ENCODE measurements at places on chromosomes 1 and 21.
A peak's percentile ranks its signal among the peaks of the same experiment; 100 is the strongest.

DNA sequence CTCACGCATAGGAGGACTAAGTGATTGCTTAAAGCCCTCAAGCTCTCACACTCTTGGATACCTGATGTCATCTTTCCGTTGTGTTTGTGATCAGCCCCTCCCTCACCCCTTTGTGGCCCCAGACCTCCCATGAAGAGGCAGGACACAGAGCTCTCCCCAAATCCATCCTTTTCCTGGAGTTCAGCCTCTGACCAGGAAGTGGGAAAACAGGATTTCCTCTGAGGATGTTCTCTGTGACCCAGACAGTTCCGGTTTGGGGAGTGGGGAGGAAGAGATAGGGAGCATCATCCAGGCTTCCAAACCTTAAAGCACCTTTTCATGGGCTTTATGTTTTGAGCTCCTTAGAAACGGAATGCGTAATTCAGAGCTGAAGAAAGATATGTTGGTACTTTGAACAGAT is 11.9 kb upstream of the TAL1 start:
- no peak for DNase-seq

- DNase-seq = no peak
These were observed 6.3 kb downstream of the PHC2 start for GRCh38 chr1:33424610-33425009.

DNA sequence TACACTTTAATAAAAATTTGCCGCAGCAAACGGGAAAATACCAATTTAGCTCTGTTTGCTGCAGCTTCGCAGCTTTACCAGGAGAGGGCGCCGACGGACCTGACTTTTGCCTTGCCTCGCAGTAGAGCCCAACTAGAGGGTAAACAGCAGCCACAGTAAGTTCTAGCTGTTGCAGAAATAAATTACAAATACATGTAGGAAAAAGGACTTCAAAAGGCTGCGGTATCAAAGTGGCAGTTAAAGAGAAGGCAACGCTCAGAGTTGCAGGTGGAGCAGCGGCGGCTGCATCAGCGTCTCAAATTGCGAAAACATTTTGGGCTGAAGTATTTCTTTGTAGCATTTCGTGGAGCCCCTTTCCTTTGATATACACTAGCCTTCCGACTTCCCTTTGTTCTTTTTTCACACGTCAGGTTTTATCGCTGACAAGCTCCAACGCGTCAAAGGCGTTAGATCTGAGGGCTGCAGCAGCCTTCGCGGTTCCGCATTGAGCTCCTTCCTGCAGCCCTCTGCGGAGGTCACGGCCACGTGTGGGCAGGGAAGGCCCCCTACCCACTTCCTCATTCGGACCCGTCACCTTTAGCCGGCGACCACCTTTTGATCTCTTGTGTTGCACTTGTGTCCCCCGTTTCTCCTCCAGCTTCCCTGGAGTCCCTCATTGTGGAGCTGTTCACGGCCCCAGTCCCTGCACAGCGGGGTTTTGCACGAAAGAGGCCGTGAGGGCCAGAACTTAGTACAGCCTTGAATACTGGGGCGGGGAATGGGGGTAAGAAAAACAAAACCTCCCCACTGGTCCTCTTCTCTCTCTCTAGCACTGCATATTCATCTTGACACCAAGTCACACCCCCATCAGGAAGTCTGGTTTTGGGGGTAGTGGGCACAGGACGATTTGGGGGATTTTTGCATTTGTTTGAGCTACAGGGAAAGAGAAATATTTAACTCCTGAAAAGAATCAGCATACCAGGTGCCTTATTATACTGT is 72.8 kb downstream of the S1PR1 start:
- DNase-seq = peak; percentile 62

DNA sequence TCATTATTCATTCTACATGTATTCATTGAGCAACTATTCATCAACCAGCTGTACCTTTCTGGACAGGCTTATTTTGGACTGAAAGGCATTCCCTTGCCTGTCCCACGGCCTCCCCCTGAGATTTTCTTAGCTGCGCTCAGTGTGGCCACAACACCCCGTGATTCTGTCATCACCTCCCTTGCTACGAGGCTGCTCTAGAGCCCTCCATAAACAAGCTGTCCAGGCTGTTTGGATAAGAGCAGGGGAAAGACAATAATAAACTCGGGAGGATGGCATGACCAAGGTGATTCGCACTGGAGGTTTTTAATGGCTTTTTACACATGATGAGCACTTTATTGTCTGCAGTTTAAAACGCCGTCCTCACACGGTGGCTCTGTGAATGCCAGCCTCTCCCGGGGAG is 139.7 kb downstream of the ROR1 start:
- no peak for DNase-seq

GRCh38 chr1:162381941-162382750 is 618 bp downstream of the C1orf226 start:
- no peak for DNase-seq

DNA sequence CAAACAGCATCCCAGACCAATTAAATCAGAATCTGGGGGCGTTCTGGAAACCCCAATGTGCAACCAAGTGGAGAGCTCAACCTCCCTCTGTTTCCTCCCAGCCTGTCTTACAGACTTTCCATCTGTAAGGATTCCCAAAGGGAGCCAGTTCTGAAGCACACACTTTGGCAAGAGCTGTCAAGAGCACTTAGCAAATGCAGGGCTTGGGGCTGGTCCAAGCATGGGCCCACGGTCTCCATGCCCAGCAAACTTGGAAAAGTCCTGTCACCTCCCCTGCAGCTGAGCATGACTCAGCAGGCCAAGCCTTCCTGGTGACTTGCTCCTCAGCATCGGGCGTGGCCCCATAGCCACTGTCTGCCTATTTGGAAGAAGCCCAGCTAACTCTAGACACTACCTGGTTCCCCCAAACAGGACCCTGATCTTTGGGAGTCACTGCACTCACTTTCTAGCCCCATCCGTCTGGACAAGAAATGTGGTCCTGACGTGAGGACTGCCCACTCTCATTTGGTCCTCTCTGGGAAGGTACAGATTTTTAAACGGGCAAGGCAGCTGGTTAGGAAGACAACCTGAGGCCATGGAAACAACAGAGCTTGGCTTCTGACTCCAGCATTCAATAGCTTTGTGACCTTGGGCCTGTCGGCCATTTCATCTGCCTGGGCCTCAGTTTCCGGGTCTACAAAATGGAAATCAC is 16.9 kb downstream of the SLC2A1 start:
- DNase-seq = no peak

DNA sequence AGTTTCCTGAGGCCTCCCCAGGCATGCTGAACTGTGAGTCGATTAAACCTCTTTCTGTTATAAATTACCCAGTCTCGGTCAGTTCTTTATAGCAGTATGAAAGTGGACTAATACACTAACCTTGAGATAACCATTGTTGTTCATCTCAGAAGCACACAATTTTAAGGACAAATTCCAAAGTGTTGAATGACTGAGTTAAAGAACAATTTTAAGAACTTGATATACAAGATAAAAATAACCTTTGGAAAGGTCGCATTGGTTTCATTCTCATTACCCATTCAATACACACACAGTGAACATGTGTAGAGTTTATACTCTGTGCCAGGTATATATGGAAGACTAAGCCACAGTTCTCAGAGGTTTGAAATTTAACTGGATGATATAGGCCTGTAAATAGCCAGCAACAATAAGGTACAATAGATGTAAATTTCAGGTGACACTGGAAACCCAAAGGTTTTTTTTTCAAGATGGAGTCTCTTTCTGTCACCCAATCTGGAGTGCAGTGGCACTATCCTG is 19.1 kb upstream of the SRSF10 start:
- DNase-seq = no peak

GRCh38 chr1:55107101-55107500 is 67.8 kb downstream of the PCSK9 start:
- no peak for DNase-seq

DNA sequence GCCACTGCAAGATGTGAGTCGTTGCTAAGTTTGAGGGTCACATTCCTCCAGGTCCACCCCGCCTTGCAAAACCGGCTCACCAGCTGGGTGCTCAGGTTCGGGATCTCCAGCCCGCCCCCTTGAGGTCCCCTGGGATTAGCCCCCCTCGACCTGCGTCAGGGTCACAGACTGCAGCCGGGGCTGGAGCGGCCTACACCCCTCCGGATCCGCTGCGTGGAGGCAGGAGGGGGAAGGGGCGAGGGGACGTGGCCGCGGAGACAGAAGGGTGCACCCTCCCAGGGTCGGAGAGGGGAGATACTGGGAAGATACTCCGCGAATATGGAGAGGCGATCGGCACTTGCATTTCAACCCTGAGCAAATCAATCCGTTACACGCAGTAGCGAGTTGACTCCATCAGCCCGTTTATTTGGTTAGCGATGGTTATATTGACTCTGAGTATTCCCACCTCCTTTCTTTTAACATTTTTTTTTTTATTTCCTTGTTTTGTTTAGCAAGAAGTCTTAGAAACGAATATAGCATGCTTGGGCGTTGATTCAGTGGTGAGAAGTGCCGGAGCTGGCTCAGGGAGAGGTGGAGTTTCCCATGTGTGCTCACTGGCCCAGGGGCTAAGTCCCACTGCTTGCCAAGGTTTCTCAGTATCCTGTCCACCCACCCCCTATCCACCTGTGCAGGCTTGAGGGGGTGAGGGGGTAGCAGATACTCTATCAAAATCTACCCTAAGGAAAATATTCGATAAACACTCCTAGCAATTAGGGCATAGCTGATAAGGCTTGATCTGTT is 997 bp downstream of the IFNAR2 start:
- DNase-seq = peak; percentile 38

DNA sequence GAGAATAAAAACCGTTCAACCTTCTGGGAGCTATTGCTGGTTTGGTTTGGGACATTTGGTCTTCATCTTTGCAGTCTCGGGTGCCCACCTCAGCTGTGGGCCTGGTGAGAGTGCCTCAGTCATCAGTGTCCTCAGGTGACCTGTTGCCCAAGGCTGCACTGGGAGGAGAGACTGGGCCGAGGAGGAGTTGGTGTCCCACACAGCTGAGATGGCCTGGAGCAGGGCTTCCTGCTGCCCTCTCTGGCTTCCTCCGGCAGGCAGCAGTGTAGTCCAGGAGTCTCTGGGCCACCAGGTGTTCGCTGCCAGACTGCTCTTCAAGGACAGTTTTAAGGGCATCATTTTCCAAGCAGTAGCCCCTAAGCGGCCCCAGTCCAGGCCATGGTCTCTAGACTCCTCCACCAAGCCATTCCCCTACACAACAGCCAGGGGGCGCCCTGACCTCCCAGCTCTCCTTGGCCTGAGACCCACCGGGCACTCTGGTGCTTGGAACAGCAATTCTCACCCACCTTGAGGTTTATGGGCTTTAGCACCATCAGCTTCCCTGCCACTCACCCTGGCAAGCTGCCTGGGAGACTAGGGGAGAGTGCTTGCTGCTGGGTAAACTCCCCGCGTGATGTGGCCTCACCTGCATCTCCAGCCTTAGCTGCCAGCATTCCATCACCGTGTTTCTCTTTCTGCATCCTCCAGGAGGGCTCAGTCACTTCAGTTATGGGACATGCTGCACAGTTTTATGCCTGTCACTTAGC is 9.1 kb upstream of the SYTL1 start:
- DNase-seq = peak; percentile 26

GRCh38 chr1:218459878-218460711 is 115.0 kb downstream of the TGFB2 start:
- DNase-seq = no peak

DNA sequence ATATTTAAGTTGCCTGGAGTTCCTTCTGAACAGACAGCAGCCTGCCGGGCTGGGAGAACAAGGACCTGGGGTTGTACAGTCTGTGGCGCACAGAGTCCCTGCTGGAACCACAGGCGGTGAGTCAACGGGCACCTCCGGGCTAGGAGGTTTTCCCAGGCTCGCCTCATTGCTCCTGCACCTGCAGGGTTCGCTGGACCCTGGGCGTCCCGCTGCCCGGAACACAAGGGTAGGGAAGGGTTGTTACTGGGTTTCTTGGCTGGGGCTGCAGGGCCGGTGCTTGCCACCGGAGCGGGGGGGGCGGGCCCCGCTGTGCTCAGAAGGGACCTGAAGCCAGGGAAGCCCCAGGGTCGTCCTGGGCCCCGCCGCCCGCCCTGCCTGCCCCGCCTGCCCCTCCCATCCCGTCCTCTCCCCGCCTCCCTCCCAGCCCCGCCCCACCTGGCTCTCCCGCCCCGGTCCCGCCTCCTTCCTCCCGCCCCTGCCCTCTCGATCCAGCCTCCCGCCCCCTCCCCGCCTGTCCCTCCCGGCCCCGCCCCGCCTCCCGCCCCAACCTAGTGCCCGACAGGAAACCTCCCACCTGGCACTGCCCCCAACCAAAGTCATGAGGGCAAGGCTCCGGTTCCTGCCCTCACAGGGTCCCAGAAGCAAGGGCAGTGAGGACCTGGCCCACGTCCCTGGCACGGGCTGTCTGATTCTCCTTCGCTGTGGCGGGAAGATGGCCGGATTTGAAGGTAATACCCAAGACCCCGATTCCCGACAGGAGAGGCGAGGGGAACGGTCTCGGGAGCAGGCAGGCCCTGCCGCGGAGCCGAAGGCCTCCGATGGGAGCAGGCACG is 6.8 kb downstream of the JMJD4 start:
- peak; percentile 67 for DNase-seq

DNA sequence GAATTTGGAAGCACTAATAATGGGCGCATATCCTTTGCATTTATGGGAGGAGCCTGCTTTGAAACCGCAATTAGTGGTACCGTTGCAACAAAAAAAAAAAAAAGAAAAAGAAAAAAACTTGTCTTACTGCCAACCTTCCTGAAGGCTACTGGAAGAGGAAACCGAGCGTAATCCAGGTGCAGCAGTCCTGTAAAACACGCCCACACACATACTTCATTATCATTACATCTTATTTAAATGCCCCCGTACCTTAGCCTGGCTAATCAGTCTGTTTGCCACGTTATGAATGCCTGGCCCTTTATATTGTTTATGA is 686 bp upstream of the ZNF281 start:
- DNase-seq = peak; percentile 89

DNA sequence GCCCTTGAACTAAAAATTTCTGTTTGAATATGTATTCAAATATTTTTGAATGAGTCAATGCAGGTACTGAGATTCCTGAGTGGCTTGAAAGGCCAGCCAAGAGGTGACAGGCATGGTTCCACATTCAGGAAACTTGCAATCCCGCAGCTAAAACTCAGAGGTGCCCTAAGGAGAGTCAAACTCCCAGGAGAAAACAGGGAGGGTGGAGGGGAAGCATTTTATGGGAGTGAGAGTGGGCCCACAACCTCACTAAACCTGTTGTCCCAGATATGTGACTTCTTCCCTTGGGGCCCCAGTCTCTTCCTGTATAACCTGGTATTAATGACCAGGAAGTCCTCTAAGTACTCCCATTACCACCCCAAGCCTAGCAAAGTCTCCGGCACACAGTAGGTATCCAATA is 189.6 kb downstream of the PLPP3 start:
- DNase-seq = no peak

DNA sequence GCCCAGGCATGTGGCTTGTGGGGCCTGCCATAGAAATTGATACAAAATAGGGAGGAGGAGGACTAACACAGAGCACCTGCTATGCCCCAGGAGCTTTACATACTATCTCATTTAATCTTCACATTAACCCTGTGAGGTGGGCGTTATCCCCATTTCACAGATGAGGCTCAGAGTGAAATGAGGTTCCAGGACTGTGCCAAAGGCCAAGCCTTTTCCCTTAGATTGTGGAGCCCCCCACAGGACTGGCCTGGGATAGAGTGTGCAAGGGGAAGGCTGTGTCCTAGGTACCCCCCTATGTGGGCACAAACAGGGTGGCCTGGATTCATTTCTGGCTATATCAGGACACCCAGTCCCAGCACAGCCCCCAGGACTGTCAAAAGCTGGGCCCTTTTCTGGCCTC is 2.2 kb upstream of the DDOST start:
- no peak for DNase-seq
